HCT116 (cell line): ENCODE measurements at places on chromosomes 4 and X. TPM values are rescaled to one million over a fixed set of nuclear protein-coding genes. Genes with fewer than 3 reads are reported as not detected.
A peak's percentile ranks its signal among the peaks of the same experiment; 100 is the strongest.

DNA sequence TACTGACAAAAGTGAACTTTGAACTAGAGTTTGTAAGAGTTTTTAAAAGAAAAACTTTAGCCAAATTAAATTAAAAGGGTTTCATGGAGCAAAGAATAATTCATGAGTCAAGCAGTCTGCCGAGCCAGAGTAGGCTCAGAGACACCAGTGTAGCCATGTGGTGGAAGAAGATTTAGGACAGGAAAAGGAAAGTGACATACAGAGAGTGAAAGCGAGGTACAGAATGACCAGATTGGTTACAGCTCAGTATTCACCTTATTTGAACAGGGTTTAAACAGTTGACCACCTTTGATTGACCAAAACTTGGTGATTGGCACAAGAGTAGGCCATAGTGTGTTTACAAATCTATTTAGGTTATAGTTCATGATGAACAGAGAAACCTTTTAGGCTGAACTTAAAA, 377.8 kb downstream of the KLHL4 start:
- no peak for DNase-seq

GRCh38 chrX:33339219-33339618, 127.9 kb upstream of the DMD start:
- no peak for DNase-seq

DNA sequence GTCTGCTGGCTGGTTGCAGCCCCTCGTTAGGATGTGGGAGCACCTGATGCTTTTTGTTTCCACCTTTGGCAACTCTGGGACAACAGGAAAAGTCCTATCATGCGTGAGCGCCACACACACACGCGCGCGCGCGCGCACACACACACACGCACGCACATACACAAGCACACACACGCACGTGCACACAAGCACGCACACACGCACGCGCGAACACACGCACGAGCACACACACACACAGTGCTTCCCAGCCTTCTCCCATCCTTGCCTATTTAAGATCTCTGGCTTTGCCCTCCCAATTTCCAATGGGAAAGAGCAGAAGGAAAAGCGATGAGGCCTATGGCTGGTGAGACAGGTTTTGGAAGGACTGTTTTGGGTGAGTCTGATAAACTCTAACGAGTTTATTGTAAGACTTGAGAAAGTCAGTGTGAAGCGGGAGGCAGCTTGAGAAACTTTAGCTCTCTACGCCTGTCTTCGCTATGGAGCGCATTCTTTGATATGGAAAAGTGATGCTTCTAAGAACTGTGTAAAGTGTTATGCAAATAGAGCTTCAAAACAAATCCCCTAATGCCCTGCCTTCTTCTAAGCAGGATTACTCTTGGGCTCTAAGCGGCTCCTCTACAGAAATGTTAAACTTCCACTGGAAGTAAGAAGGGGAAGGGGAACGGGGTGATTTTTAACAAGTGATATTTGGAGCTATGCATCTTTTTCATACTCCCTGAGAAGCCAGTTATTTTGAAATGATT, 11.8 kb downstream of the SUPT20HL1 start:
- no peak for DNase-seq

GRCh38 chrX:146614663-146615478, 194.7 kb upstream of the CXorf51B start:
- no peak for DNase-seq

DNA sequence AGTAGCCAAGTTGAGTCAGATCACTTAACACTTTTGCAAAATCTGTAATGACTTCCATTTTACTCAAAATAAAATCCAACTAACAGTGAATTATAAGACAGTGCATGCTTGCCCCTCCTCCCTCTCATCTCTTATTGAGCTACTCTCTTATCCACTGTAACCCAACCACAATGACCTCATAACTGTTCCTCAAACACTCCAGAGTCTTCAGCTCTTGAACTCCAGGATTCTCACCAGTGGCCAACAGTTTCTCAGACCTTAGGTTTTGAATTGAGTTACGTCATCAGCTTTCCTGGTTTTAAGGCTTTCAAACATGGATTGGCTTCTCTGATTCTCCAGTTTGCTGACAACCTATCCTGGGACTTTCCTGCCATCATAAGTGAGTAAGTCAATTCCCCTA, 938.3 kb downstream of the RAB28 start:
- no peak for DNase-seq

DNA sequence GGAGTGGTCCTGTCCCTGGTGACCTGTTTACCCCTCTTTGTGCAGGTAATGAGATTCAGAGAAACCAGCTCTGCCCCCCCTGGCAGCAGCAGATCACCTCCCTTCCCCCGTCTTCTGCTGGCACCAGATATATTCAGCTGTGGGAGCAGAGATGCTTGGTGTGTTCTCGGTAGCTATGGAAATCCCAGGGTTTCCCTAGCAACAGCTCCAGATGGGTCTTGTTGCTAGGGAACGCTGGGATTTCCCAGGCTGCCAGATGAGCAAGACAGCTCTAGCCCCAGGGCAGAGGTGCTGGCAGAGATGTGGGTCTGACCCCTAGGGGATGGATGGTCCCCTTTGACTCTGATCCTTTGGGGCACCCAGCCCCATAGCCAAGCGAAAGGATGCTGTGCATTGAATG, 20.2 kb downstream of the CETN2 start:
- no peak for DNase-seq

DNA sequence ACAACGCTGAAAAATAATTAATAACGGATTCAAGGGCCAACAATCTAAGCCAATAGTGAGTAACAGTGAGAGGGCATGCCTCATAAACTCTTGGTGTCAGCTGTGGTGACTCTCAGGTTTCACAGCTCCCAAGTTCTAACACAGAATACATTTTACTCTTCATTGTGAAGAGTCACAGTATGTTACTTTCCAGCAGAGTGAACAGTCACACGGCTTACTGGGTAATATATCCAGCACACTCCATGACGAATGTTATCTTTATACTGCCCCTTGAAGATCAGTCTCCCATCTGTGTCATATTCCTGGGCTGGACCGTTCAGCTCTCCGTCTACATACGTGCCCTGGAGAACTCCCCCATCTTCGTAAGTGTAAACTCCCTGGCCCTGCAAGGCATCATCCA, 23.1 kb downstream of the SETD7 start:
- no peak for DNase-seq

- peak; percentile 41 for DNase-seq
Observed at GRCh38 chrX:41984628-41985027, 61.3 kb upstream of the CASK start.

DNA sequence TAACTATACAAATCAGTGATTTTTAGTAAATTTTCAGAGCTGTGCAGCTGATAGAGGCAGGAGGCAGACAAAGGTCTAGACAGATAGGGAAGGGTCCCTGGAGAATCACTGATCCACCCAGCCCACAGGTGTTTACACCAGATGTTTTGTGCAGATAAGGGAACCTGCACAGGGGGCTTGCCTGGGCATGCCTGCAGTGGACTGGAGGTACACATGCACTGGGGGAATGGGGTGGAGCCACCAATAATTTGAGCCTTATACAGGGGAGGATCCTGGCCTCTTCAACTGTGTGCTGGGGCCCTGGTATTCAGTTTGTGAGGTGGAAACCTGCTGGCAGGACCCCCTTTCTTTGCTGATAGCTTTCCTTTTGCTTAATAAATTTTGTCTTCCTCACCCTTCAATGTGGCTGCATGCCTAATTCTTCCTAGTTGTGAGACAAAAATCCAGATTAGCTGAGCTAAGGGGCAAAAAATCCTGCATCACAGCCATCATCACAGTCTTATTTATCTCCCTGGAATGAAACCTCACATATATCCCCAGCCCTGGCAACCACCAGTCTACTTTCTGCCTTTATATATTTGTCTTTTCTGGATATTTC, 102.8 kb downstream of the KDM6A start:
- DNase-seq, result no peak

DNA sequence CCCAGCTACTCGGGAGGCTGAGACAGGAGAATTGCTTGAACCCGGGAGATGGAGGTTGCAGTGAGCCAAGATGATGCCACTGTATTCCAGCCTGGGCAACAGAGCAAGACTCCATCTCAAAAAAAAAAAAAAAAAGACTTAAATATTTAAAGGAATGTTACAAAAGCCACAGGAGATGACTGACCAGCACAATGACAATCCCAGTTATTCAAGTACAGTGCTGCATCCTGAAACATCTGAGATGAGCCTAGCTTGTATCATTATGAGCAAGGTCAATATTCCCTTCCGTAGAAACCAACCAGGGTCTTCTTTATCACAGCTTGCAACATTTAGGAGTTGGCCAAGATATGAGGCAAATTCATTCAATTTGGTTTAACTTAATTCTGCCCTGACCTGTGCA, 38.6 kb downstream of the LNX1 start:
- DNase-seq, result no peak

GRCh38 chr4:27059446-27059845, 198.8 kb downstream of the STIM2 start:
- DNase-seq, result no peak

GRCh38 chrX:10726647-10727046, 106.3 kb upstream of the MID1 start:
- DNase-seq, result no peak

GRCh38 chrX:51892921-51893745, at the start of gene MAGED1:
TSS of gene MAGED1 (plus strand) at chrX:51893623. CDS start at chrX:51894305, 682 bp downstream.
- no peak for DNase-seq

DNA sequence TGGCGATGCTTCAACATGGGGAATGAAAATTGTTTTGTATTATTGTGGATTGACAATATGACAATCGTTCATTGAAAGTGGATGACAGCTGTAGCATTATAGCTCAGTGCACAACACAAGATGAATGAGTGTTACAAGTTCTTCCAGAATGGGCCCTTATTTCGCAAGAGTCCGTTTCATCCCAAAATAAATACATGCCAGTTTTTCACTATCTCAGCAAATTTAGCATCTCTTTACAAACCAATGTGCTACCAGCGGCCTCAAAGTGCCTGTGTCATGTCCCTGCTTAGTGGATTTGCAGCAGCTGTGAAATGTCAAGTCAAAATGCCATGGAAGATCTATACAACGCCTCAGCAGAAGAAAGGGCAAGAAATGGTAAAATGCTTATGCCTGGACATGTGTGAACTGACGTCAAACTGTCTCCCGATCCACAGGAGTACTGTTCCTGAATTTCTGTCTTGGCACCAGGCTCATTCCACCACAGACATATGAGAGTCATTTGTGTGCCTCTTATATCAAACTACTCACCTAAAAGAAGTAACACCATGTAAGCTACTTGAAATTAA, 109.6 kb downstream of the MAML3 start:
- no peak for DNase-seq

DNA sequence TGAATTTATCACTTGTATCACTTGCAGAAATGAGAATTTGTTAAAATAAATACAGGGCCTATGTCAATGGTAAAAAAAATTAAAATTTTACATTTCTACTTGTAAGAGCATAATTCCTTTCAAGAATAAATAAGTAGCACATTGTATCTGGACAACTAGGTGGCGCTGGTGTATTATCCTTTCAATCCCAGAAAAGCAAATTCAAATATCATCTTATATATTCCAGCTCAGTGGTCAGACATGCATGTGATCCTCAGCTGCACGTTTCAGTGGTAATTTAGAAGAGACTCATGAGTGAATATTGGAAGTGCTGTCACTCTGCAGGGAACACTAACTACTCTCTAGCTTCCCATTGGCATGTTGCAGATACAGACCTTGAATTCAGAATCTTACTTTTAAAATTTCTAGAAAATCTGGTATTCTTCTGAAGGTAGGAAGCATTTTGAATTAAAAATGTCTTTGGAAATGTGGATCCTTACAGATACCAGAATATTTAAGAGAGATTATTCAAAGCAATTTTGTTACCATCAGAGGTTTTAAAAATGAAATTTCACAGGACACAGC, 1414.7 kb upstream of the TENM3 start:
- peak; percentile 69 for DNase-seq

GRCh38 chr4:154616287-154616686, 3.8 kb upstream of the FGG start:
- no peak for DNase-seq

DNA sequence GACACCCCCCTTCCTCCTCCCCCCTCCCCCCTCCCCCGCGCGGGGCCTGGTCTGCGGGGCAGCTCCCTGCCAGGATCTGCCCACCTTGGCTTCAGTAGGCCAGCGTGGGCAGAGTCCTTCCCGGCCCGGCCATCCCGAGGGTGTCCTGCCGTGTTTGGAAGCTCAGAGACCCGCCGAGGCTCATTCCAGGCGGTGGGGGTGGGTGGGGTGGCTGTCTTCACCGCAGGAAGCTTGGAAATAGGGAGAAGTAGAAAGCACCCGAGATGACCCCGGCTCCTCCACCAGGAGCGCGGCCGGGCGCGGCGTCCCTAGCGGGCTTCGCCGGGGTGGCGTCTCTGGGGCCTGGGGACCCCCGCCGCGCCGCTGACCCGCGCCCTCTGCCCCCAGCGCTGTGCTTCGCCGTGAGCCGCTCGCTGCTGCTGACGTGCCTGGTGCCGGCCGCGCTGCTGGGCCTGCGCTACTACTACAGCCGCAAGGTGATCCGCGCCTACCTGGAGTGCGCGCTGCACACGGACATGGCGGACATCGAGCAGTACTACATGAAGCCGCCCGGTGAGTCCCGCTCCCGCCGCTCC, 1.6 kb downstream of the NAT8L start:
- DNase-seq, result no peak

GRCh38 chr4:189147005-189147929, 793.4 kb upstream of the FRG1 start:
- no peak for DNase-seq

DNA sequence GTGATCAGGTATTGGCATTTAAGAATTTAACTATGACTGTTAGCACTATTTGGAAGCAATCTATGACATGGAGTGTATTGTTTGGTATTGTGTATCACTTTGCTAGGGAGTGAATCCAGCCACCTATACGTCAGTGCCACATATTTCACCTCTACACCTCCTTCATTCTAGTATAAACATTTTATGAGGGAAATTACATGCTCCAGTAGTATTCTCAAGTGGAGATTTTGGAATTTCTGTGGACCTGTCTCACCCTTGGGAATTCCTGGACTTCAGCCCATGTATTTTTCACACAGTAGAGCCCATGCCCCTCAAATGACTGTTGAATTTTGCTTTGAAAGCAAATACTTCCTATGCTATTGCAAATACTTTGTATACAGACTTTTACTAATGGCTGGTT, 11.3 kb downstream of the BST1 start:
- DNase-seq, result no peak

- no peak for DNase-seq
Observed at GRCh38 chrX:24396931-24397279, 36.5 kb downstream of the SUPT20HL1 start.

- no peak for DNase-seq
Observed at GRCh38 chr4:59409647-59410046, 1790.5 kb upstream of the ADGRL3 start.

DNA sequence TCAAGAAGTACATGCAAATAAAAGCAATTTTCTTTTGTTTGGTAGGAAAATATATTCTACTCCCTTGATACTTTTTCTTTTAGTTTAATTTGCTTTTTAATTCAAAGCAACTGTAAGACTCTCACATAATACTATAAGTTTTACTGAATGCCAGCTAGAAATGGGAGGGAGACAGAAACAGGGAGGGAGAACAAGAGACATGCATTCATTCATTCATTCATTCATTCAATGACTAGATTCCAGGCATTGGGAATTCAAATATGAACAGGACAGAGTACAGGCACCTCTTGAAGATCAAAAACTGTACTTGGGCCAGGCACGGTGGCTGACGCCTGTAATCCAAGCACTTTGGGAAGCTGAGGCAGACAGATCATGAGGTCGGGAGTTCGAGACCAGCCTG, 85.6 kb downstream of the THOC2 start:
- DNase-seq, result no peak

ARMCX1 gene
- total RNA-seq, result 0.15 TPM

PRKG2 gene
- 2.1 TPM for total RNA-seq

USP17L12 gene
- total RNA-seq, result not detected

DCUN1D4 gene
- 50.2 TPM for total RNA-seq

PHOX2B gene
- total RNA-seq, result not detected

ERCC6L gene
- 12.5 TPM for total RNA-seq

RGN gene
- total RNA-seq, result not detected
